ENCODE measurements at places on chromosomes 1 and 21. TPM values are rescaled to one million over a fixed set of nuclear protein-coding genes. Genes with fewer than 3 reads are reported as not detected.

Gene AMIGO1
- 10.0 TPM for total RNA-seq

Gene CLCNKA
- total RNA-seq = 1.4 TPM

Gene DYNLT5
- total RNA-seq = 3.9 TPM

Gene GJA9
- not detected for total RNA-seq

Gene CLCA4
- 0.15 TPM for total RNA-seq

Gene THRAP3
- total RNA-seq = 120 TPM

Gene KIF21B
- total RNA-seq = 0.32 TPM

Gene HAO2
- total RNA-seq = not detected

Gene IGSF9
- total RNA-seq = not detected

Gene TMCC2
- 3.4 TPM for total RNA-seq

Gene DCDC2B
- total RNA-seq = not detected

Gene TFF2
- total RNA-seq = not detected

DNA sequence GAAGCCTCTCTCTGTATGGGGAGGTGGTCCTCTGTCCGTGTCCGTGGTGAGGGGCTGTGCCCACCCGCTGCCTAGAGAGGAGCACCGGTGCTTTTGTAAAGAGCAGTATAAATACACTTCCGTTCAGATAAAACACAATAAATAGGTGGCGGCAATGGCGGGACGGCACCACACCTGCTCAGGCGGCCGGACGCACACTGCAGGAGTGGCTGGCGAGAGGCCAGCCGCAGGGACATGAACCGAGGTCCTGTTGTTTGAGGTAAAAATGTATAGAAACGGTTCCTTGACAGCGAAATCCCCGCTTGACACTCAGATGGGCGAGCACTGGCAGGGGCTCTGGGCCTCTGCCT is 40.8 kb downstream of the KRTAP10-1 start:
- H3K4me1 ChIP-seq = no peaks in the 10 kb centered on the region
- H3K27ac ChIP-seq = no peak overlapping the region
- no peaks in the 10 kb centered on the region for H3K36me3 ChIP-seq
- H3K27me3 ChIP-seq = no peaks in the 10 kb centered on the region

- no peak overlapping the region for H3K4me3 ChIP-seq
- no peaks in the 10 kb centered on the region for H3K36me3 ChIP-seq
- H3K27ac ChIP-seq = no peak overlapping the region
- no peaks in the 10 kb centered on the region for H3K27me3 ChIP-seq
- no peak for DNase-seq
Observed at GRCh38 chr21:20459838-20460237, 538.4 kb upstream of the NCAM2 start.

DNA sequence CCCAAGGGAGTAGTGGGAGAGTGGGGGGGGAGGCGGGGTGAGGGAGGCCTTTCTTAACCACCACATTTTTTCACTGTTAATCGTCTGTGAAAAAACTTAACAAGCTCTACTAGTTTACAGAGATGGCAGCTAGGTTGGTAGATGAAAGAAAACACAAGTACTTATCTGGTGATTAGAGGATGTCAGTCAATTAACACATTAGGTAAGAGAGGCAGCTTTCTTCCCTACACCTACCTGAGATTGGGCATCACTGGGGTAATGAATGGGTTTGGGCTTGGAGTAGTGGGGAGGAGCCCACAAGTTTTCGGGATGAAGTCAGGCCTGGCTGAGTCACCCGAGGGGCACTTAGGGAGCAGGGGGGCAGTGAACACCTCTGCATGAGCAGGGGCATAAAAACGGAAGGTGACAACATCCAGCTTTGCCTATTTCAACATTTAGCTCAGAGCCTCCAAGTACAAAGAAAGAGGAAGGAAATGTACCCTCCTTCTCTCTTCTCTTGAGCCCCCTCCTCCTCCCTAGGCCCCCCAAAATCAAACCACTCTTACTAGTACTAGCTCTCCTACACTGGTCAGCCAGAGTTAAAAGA is 2.5 kb downstream of the LBR start:
- H3K4me3 ChIP-seq = no peak overlapping the region
- DNase-seq = no peak
- peaks cover 20% of the 10 kb centered on the region for H3K36me3 ChIP-seq

DNA sequence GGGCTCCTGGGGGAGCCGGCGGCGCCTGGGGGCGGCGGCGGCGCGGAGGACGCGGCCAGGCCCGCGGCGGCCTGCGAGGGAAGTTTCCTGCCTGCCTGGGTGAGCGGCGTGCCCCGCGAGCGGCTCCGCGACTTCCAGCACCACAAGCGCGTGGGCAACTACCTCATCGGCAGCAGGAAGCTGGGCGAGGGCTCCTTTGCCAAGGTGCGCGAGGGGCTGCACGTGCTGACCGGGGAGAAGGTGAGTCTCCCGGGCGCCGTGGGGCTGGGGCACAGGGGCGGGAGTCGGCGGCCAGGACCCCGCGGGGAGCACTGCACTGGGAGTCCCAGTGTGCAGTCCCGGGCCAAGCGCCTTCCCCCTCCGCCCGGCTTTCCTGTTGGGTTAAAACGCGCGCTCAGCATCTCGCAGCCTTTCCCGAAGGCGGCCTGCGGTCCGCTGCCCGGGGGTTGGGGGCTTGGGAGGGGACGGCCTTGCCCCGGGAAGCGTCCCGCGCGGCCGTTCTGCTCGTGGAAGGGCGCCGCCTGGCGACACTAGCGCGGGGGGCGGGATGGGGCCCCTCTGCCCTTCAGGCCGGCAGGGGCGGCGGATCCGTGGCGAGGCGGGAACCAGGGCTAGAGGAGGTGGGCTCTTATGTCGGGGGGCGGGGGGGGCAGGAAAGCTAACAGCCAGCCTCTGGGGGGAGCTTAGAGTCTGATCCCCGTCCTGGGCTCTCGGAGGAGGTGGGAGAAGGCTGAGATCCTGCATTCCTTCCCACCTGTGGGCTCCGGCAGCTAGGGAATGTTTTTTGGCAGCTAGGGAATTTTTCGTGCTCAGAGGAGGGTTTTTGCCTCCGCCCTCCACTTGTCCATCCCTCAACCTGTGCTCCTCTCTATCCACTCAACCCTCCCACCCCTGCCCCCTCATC is 1.1 kb downstream of the HUNK start:
- DNase-seq = peak; percentile 72
- no peak overlapping the region for H3K27ac ChIP-seq
- peak overlapping the region; percentile 67 for H3K4me3 ChIP-seq
- no peaks in the 10 kb centered on the region for H3K36me3 ChIP-seq
- peaks cover 71% of the 10 kb centered on the region for H3K27me3 ChIP-seq

GRCh38 chr21:15667010-15667409 is 62.8 kb upstream of the USP25 start:
- H3K4me1 ChIP-seq = peaks cover 3% of the 10 kb centered on the region
- no peak for DNase-seq
- no peaks in the 10 kb centered on the region for H3K36me3 ChIP-seq
- H3K27me3 ChIP-seq = no peaks in the 10 kb centered on the region

DNA sequence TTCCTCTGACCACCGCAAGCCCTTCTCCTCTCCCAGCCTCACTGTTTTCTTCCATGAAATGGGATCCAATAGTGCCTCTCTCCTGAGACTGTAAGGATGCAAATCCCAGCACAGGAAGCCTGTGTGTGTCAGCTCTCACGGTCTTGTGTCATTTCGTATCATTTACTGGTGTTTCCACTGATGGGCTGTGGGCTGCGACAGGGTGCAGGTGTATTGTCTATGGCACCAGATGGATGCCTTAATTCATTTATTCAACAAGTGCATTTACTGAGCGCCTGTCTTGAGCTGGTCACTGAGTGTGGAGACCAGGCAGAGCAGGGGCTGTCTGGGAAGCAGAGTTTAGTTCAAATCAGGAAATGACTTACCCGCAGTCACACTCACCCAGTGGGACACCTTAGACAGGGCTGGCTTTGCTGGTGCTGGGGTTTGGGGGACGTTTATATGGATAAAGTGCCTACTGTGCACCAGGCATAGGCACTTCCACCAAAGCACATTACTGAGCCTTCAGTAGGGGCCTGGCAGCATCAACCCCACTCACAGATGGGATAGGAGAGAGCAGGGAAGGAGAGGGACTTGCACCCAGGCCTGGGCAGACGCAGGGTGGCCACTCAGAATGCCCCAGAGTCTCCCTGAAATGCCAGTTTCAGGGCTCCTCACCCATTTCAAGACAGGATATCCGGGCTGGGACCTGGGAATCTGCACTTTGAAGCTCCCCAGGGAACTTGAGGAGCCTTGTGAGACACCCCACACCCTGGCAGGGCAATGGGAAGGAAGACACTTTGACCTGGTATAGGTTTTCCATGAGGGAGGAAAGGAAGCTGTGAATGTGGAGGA is 398.9 kb downstream of the MATN1 start:
- H3K27ac ChIP-seq = no peak overlapping the region
- no peak for DNase-seq
- H3K36me3 ChIP-seq = no peaks in the 10 kb centered on the region
- H3K4me1 ChIP-seq = no peaks in the 10 kb centered on the region
- no peak overlapping the region for H3K4me3 ChIP-seq

DNA sequence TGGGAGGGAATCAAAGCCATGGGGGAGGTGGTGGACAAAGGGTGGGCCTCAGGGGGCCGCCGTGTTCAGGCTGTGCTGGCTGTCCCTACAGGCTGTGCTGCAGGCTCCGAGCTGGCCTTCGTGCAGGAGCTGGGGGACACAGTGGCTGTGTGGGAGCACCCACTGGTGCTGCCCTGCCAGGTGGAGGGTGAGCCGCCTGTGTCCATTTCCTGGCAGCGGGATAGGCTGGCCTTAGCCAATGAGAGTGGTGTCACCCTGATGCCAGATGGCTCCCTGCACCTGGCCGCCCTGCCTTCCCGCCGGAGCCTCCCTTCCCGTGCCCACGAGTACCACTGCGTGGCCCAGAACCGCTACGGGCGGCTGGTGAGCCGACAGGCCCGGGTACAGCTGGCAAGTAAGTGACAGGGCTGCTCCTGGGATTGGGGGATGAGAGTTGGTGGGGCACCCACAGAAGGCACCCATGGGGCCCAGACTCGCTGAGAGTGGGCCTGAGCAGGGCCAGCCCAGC is 20.2 kb downstream of the SLC27A3 start:
- H3K27me3 ChIP-seq = no peaks in the 10 kb centered on the region
- peaks cover 4% of the 10 kb centered on the region for H3K4me1 ChIP-seq
- H3K27ac ChIP-seq = no peak overlapping the region
- no peak overlapping the region for H3K4me3 ChIP-seq

- no peaks in the 10 kb centered on the region for H3K27me3 ChIP-seq
- H3K36me3 ChIP-seq = no peaks in the 10 kb centered on the region
- peak; percentile 24 for DNase-seq
- peak overlapping the region; percentile 67 for H3K4me3 ChIP-seq
Observed at GRCh38 chr1:164320790-164321731, 237.9 kb upstream of the PBX1 start.

DNA sequence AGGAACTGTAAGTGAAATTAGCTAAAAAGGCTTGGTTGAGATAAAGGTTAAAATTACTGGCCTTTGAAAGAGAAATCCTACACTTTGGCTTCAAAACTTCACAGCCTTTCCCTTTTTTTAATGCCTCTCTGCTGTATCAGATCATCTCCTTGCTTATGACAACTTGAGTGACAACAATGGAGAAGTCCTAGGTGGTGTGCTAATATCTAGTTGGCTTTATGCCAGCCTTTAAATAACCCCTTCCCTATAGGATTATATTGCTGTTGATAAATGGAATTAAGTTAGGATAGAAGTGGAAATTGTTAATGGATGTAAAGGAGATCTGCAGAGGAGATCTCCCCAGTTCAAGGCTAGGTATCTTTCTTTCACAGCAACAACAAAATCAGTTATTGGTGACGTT is 130.2 kb upstream of the ATP1B1 start:
- H3K27me3 ChIP-seq = no peaks in the 10 kb centered on the region
- H3K36me3 ChIP-seq = no peaks in the 10 kb centered on the region
- no peak overlapping the region for H3K27ac ChIP-seq
- no peak for DNase-seq
- peaks cover 1% of the 10 kb centered on the region for H3K4me1 ChIP-seq
- no peak overlapping the region for H3K4me3 ChIP-seq

GRCh38 chr1:113129529-113130185 is 56.7 kb downstream of the LRIG2 start:
- no peak for DNase-seq
- no peak overlapping the region for H3K4me3 ChIP-seq
- H3K27ac ChIP-seq = no peak overlapping the region
- peaks cover 1% of the 10 kb centered on the region for H3K4me1 ChIP-seq
- H3K27me3 ChIP-seq = no peaks in the 10 kb centered on the region

GRCh38 chr1:54942976-54943375 is 37.5 kb upstream of the TMEM61 start:
- no peaks in the 10 kb centered on the region for H3K4me1 ChIP-seq
- H3K27me3 ChIP-seq = no peaks in the 10 kb centered on the region
- H3K27ac ChIP-seq = no peak overlapping the region
- no peak for DNase-seq

DNA sequence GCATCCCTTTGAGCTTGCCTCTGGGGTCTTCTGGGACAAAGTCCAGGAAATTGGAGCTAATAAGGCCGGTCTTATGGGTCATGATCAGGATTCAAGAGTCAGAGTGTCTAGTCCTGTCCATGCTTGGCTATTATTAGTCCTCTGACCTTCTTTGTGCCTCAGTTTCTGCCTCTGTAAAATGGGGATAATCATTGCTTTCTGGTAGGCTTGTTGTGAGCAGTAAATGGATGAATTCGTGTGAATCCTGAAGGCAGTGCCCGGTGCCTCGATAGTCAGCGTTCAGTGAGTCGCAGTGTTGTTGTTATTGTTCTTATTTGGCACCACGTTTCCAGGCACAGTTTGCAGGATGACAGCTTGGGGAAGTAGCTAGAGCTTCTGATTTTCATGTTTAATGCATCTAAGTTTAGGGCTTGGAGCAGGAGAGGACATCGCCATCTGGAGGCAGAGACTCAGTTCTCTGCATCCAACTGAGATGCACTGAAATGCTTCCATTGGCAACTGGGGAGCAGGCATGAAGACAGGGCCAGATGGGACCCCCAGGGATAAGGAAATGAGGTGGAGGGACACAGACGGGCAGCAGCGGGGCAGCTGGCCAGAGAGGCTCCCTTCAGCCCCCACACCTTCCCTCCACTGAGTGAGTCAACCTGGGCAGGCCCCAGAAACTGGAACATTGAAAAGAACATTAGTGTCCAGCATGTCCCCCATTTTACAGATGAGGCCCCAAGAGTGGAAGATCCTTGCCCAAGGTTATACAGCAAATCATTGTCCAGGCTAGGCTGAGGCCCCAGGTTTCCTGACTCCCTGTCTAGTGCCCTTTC is 160.3 kb downstream of the PTPRU start:
- no peaks in the 10 kb centered on the region for H3K36me3 ChIP-seq
- H3K27ac ChIP-seq = no peak overlapping the region
- DNase-seq = no peak
- H3K4me3 ChIP-seq = no peak overlapping the region
- no peaks in the 10 kb centered on the region for H3K4me1 ChIP-seq

DNA sequence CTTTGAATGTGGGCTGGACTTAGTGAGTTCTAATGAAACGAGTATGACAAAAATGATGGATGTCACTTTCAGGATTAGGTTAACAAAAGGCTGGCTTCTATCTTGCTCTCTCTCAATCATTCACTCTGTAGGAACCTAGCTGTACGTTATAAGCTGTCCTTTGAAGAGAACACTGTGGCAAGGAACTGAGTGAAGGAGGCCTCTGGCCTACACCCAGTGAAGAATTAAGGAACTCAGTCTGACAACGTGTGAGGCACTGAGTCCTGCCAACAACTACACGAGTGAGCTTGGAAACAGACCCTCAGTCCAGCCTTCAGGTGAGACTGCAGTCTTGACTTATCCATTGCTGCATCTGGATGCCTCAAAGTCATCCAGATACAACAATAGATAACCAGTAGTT is 3.3 kb upstream of the DNTTIP2 start:
- H3K4me1 ChIP-seq = peaks cover 9% of the 10 kb centered on the region
- H3K27me3 ChIP-seq = no peaks in the 10 kb centered on the region
- no peak overlapping the region for H3K27ac ChIP-seq
- H3K36me3 ChIP-seq = peaks cover 3% of the 10 kb centered on the region

Measured in psoas muscle (tissue), 8 donors.